CD8-positive, alpha-beta memory T cell (primary cell): ENCODE measurements at places on chromosomes 13 and 19.

GRCh38 chr19:28305513-28305912, 907.4 kb downstream of the UQCRFS1 start:
- no peaks in the 10 kb centered on the region for H3K27me3 ChIP-seq
- DNase-seq: no peak
- H3K4me1 ChIP-seq: no peaks in the 10 kb centered on the region
- no peaks in the 10 kb centered on the region for H3K36me3 ChIP-seq
- H3K4me3 ChIP-seq: no peak overlapping the region

- H3K4me3 ChIP-seq: no peak overlapping the region
- no peak for DNase-seq
- H3K27me3 ChIP-seq: no peaks in the 10 kb centered on the region
- H3K27ac ChIP-seq: no peak overlapping the region
- no peaks in the 10 kb centered on the region for H3K4me1 ChIP-seq
These were observed 20.0 kb upstream of the POSTN start for GRCh38 chr13:37618554-37618953.

GRCh38 chr13:97934590-97934989, 18.9 kb upstream of the IPO5 start:
- H3K4me1 ChIP-seq: no peaks in the 10 kb centered on the region
- no peak overlapping the region for H3K4me3 ChIP-seq
- peaks cover 5% of the 10 kb centered on the region for H3K27me3 ChIP-seq
- no peak overlapping the region for H3K27ac ChIP-seq

DNA sequence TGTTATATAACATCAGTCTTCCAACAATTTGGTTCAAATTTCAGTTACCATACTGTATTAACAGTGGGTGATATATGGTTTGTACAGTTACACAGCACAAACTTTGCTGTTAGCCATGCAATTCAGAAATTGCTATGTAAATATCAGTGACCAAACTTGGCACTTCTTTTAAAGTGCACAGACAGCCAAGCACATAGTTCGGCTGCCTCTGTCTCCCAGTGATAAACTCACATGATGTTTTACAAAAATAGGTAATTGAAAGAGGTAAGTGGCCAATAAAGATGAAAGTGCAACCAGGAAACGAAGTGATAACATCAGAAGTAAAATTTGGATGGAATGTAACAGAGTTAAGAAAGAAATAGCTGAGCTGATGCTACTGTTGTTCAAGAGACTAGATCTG, 143.9 kb downstream of the PCDH9 start:
- H3K27ac ChIP-seq: no peak overlapping the region
- no peaks in the 10 kb centered on the region for H3K36me3 ChIP-seq
- H3K4me3 ChIP-seq: no peak overlapping the region
- H3K4me1 ChIP-seq: no peaks in the 10 kb centered on the region

DNA sequence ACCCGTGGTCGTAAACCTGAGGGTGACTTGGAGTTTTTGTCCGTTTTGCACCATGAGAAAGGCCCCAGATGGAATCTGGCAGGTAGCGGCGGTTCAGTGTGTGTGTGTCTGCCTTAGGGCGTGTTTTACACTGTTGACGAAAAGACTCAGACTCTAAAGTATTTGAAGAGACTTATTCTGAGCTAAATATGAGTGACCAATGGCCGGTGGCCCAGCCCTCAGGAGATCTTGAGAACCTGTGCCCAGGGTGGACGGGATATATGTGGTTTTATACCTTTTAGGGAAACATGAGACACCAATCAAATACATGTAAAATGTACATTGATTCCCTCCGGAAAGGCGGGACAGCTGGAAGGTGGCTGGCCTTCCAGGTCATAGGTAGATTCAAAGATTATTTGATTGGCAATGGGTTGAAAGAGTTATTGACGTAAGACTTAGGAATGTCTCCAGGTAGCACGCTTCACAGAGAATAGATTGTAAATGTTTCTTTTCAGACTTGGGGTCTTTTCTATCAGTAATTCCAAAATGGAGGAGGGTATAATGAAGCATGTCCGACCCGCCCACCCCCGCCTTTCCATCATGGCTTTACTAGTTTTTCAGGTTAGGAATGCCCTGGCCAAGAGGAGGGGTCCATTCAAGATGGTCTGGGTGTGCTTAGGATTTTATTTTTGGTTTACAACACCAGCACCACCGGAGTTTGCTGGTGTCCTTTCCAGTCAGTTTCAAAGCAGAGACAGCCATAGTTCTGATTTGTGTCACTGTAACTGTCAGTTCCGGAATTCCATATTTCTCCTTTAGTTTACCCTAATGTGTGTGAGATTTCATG, 1.0 kb upstream of the ZNF529 start:
- H3K36me3 ChIP-seq: peaks cover 6% of the 10 kb centered on the region
- DNase-seq: no peak
- H3K27ac ChIP-seq: peak overlapping the region; percentile 99
- peak overlapping the region; percentile 96 for H3K4me3 ChIP-seq
